ENCODE measurements at places on chromosomes 16 and 17. TPM values are rescaled to one million over a fixed set of nuclear protein-coding genes. Genes with fewer than 3 reads are reported as not detected.

Gene PLXDC1
- 17.1 TPM for total RNA-seq

Gene RAB40B
- 13.4 TPM for total RNA-seq

DNA sequence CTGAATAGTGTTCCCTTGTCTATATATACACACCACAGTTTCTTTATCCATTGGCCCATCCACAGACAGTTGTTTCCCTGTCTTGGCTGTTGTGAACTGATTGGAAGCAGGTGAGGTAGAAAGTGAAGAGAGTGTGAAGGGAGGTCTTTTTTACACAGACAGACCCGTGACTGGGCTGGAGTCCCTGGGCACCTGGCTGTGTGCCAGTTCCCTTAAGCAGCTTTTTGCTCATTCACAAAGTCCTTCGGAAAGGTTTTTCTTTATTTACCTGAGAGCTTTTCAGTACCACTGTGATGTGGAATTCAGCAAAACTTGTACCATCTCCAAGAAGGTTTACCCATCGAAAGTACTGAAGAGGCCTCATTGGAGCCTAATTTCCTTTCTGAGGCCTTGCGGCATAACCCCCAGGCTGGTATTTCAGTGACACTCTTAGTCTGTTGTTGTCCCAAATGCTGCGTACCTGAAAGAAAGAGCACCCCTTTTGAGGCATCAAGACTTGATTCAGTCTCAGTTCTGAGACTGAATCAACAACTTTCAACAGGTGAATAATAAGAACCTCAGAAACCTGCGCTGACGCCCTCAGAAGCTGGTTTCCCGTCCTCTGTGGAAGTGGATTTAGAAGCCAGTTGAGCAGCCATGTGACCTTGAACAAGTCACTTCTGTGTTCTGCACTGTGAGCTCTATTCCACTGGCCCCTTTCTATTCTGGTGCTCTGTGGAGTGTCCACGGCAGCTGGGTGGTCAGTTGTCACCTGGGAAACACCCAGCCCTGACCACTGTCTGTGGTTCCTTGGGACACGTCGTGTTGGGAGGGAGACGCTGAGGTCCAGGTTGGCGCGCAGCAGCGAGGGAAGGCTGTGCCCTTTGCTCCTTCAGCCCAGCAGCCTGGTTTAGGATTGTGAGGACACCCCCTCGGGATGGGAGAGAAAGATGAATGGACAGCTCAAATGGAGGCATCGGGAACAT, 53.9 kb upstream of the CRISPLD2 start:
- no peak for DNase-seq

DNA sequence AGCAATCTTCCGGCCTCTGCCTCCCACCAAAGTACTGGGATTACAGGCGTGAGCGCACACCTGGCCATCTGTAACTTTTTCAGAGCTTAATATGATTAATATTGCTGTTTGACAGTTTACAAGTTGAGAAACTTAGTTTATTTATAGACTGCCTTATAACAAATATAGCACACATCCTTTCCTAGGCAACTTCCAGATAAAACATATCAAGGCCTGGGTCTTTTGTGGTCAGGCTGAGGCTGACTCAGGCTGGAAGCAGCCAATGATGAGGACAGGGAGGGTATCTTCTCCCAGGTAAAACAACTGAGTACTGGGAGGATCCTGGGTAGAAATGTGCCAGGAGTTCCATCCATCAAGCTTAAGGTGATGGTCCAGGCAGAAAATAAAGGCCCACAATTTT, 16.2 kb downstream of the LUC7L start:
- DNase-seq: no peak

Gene DHRS11
- 7.1 TPM for total RNA-seq

GRCh38 chr16:52727849-52728248, 180.9 kb upstream of the TOX3 start:
- no peak for DNase-seq

Gene ELMO3
- total RNA-seq: 1.7 TPM

- DNase-seq: no peak
Measured at GRCh38 chr17:81910840-81911276, 341 bp downstream of the PCYT2 start.

DNA sequence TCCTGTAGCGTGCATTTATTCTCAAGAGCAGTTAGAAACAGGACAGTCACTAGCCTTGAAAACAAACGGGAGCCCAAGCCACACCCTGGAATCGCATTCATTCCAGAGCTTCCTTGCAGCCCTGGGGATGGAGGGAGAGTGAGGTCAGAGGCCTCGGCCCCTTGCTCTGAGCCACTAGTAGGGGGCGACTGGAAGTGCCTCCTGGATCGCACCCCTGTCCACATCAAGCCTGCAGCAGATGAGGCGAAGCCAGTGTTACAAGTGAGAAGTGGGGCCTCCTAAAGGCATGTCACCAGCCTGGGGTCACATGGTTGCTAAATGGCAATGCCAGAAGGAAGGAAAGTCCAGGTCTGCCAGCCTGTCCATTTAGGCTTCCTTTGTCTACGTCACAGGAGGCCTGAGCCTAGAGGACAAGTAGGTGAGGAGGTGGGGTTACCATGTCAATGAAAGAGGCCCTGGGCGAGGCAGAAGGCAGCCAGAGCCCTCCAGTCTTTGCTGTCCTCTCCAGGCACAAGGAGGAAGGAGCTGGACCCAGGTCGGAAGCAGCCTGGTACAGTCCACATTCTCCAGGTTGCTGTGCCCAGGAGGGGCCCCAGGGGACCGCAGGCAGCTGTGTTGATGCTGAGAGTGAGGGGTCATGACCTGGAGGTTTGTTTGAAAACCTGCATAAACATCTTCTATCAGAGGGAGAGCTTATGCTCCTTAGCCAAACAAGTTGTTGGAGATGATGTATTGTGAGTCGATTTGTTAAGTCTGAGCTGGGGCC, 3.0 kb upstream of the RCVRN start:
- DNase-seq: no peak

DNA sequence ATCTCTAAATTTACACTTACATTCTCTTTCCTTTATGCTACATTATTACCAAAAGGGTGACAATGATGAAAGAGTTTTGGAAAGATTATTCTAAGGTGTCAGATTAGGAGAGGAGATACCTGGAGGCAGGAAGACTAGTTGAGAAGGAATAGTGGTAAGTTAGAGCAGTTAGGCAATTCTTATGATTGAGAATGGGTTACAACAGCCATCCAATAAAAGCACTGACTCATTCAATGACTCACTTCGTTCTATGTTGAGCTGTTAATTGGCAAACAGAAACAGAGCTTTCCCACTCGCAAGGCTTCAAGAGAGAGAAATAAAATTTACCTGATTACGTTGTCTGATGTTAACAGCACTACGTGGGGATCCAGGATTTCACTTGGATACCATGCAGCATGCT, 5.8 kb downstream of the NUP88 start:
- no peak for DNase-seq

Gene SLFN14
- total RNA-seq: not detected

Gene PMFBP1
- 2.8 TPM for total RNA-seq

Gene DNAH9
- not detected for total RNA-seq

DNA sequence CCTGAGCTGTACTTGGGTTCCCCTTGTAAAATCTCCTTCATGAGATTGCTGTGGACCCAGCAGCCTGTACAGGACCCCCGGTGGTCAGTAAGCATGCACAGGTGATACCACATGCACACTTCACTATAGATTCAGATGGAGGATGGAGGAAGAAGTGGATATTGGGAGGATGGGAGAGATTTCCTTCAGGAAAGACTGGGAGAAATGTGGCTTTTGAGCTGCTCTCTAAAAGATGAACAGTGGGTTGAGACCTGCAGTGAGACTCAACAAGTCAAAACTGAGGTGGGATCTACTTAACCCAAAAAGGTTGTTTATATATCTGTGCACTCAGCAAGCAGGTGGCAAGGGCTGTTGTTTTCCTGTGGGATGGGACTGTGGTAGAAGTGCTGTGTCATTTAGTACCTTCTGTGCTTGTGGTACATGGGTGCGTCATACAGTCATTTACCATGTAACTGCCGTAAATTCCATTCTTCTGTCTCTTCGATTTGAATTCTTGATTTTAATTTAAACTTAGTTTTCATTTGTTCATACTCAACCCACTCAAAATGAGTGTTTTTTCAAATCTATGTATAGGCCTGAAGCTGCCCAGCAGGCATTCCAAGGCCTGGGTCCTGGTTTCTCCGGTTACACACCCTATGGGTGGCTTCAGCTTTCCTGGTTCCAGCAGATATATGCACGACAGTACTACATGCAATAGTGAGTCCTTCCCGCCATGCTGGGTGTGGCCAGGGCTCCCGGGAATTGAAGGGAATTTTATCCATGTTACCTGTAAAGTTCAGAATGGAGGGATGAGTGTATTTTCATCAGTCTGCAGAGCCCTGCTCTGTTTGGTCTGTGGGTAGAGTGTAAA, 6.9 kb downstream of the HERPUD1 start:
- no peak for DNase-seq

- no peak for DNase-seq
Measured at GRCh38 chr16:13193721-13194120, 292.3 kb downstream of the SHISA9 start.

DNA sequence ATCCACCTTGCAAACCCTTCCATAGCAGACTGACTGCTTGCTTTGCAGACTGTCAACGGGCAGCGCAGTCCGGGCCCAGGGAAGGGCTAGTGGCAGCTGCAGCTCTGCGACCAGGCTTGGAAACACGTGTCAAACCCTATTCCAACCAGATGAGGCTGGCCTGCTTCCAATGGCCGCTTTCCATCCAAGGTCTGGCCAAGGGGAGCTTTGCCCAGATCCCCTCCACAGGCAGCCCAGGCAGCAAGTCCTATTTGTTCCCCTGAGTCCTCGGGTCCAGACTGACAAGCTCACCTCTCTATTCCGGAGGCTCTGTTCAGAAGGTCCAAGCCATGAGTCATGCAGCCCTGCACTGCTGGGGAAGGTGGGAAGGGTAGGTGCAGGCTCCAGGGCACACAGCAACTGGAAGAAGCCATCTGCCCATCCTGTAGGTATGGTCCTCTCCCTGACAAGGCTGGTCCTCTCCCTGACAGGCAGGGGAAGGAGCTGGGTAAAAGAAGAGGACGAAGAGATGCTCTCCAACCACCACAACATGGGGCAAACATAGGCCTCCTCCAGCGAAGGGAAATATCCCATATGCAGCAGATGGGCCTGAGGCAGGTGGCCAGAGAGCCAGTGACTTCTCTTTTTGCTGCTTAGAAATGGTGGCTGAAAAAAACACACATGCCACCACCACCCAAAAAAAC, 22.6 kb upstream of the AXIN2 start:
- no peak for DNase-seq

DNA sequence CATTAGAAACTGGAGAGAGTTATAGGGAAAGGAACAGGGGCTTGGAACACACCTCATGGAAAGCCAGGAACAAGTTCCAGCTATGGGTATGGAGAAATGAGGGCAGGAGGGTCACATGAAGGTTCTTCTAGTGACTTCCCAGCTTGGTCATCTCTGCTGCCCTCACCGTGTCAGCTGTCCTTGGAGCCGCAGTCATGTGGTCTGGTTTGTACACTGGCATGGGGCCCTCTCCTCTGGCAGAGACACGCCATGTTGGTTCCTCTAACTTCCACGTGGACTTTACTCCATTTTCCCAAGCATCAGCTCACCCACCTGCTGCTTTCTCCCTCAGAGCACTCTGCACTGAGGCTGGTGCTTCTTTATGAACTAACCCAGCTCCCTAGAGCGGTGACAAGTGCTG, 26.3 kb downstream of the MPG start:
- DNase-seq: no peak

Gene TMEM238L
- total RNA-seq: not detected

DNA sequence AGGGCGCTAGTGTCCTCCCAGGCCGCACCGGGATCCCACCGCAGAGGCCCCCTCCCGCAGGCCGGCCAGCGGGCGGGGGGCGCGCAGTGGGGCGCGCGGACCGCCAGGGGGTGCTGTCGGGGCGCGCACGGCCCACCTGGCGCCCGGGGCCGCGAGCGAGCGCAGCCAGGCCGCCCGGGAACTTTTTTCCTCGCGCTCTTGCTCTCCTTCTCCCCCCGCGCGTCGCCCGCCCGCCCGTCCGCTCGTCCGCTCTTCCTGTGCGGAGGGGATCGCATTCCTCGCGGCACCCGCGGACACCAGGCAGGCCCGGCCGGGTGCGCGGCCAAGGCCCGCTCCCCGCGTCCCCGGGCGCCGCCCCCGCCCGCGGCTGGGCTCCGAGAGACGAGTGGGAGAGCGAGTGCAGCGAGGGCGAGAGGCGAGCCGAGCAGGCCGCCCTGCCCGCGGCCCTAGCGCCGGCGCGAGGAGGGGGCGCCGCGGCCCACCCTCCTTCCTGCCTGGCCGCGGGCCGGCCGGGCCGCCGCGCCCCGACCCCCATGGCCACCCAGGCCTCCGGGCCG, at the start of gene RAI1:
Gene RAI1 (plus strand): TSS at position 272 of the 557 bp plus-strand sequence. CDS start 111,491 bp downstream, outside the sequence.
- peak; percentile 93 for DNase-seq

Gene HSPB9
- total RNA-seq: not detected

- no peak for DNase-seq
Measured at GRCh38 chr17:45224671-45225050, 3.0 kb downstream of the FMNL1 start.

- DNase-seq: no peak
Measured at GRCh38 chr16:55331648-55332185, 7.7 kb downstream of the IRX6 start.

- DNase-seq: peak; percentile 89
Measured at GRCh38 chr17:42667088-42667951, 8.2 kb downstream of the TUBG2 start.

Gene C16orf46
- 1.5 TPM for total RNA-seq

DNA sequence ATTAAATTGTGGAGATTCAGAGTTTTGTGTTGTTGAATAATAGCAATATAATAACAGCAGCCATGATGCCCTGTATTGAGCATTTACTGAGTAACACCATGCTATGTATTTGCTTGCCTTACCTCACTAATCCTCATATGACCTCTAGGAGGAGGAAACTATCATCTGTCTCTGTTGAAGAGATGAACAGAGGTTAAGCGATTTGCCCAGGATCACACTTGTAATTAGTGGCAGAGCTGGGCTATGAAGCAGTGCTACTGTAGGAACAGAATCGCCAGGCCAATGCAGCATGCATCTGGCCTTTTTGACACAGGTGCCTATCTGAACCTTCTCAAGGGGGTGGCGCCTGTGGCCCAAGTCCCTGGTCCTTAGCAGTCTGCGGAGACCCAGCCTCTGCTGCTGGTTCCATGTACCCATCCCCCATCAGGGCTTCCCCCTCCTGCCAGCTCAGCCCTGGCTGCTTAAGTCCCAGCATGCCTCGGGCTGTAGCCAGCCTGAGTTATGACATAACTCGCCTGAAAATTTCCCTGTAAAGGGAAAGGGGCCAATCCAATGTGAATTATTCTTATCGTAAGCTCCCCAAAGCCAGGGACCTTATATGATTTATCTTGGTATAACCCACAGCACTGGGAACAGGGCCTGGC, 50.4 kb upstream of the HS3ST2 start:
- no peak for DNase-seq

- DNase-seq: no peak
Measured at GRCh38 chr17:44922136-44922535, 6.8 kb upstream of the GFAP start.

Gene ADCY9
- 26.9 TPM for total RNA-seq
